ENCODE measurements at places on chromosomes 5 and 9. TPM values are rescaled to one million over a fixed set of nuclear protein-coding genes. Genes with fewer than 3 reads are reported as not detected.

The SARDH gene
- total RNA-seq = 29.3 TPM

DNA sequence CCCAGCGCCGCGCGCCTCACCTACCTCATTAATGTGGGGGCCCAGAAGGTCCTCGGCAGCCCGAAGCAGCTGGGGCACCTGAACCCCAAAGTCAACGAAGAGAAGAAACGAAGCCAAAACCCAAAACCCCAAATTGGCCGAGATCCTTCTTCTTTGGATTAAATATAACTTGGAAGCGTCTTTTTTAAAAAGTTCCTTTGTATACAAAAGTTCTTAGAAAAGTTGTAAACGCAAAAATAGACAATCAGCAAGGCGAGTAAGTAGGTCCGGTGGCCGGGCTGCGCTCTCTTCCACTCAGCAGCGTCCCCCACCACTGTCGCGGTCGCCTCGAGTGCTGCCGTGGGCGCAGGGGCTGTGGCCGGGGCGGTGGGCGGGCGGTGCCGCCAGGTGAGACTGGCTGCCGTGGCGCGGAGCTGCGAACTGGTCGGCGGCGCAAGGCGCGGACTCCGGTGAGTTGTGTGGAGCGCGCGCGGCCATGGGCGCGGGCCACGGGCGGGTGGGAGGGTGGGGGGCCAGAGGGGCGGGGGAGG lies 360 bp downstream of the KLF4 start:
- no peak for DNase-seq

- DNase-seq = no peak
These were observed 14.7 kb downstream of the TNFAIP8 start for GRCh38 chr5:119370486-119370885.

- no peak for DNase-seq
These were observed 462.5 kb downstream of the SPOCK1 start for GRCh38 chr5:137036640-137037039.

GRCh38 chr9:121268851-121269641 lies 1.1 kb downstream of the GSN start:
- no peak for DNase-seq

Measured in pancreas (tissue), 10 donors.